IPS DF 19.7 (cell line): ENCODE measurements at places on chromosomes 3 and 15.

DNA sequence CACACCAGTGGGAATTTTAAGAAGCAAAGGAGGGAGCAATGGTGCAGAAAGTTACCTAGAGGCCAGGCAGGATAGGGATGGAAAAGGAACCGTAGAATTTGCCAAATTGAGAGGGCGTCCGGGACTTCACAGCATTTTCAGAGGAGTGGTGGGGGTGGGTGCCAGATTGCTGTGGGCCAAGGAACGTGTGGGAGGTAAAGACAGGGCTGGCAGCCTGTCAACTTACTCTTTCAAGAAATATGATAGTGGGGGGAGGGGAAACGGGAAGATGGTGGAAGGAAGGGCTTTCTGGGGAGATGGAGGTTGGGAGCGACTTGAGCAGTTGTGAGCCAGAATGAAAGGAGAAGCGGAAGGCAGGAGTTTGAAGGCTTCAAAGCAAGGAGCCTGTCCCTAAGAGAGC, 1.4 kb upstream of the SLC6A11 start:
- DNase-seq = no peak

GRCh38 chr3:133124511-133124910, 86.3 kb downstream of the TMEM108 start:
- DNase-seq = no peak

DNA sequence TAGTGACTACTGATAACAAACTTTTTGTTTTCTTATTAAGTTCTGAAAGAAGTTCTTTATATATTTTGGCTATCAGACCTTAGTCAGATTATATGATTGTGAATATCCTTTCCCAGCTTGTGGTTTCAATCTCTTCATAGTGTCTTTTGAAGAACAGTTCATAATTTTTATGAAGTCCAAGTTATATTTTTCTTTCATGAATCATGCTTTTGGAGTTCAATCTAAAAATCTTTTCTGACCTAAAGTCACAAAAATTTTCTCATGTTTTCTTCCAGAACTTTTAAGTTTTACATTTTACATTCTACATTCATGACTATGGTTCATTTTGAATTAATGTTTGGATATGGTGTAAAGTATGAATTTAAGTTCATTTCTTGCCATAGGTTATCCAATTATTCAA, 34.2 kb upstream of the OCA2 start:
- DNase-seq = no peak

GRCh38 chr3:39420543-39420942, 14.0 kb downstream of the RPSA start:
- no peak for DNase-seq

DNA sequence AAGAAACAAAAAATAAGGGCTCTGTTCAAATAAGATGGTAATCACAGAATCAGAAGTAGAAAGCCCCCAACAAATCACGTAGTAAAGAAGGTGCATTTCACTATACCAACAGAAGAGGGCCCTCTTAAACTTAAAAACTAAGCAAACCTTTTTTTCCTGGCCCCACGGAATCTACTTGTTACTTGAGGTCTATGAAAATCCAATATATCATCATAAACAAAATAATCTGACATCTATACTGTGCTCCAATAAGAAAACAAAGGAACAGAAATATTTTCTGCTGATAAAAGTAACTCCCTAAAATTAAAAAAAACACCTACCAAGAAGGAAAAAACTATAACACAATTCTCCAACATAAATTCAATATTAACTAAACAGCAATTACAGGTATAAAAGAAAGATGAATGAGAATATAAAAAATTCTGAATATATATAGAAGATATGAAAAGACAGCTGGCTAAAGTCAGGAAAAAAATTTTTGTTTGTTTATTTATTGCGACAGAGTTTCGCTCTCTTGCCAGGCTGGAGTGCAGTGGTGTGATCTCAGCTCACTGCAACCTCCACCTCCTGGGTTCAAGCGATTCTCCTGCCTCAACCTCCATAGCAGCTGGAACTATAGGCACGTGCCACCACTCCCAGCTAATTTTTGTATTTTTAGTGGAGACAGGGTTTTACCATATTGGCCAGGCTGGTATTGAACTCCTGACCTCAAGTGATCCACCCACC, 81.8 kb downstream of the CLASP2 start:
- DNase-seq = peak; percentile 7

DNA sequence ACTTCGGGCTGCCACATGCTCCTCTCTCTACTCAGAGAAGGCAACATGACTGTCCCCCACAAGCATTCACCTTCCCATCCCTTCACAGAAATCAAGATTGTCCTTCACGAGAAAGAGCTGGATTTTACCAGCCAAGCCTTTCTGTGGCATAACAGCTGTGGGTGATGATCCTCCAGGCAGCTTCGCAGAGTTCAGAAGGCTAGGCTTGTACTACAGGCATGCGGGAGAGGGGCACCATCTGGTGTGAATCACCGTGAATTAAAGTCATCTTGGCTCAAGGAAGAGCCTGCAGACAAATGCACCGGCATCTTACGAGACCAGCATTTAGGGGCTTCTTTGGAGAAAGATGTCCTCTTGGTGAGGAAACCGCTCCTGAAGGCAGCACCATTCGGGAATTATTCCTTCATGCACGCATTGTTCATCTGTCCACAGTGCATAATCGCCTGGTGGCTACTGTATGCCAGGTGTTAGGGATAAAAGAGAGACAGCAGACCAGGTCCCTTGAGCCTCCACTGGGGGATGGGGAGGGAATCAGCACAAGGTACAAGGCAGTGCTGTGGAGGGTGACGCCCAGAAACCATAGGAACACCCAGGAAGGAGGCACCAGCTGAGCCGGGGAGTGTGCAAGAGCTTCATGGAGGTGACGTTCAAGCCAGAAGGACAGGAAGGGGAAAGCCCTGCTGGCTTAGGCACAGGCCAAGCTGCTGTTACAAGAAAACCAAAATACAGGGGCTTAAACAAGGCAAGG, 108.6 kb downstream of the TMEM266 start:
- DNase-seq = no peak

- no peak for DNase-seq
Measured at GRCh38 chr3:46348823-46349482, 5.0 kb upstream of the CCR2 start.

GRCh38 chr3:17577796-17578520, 164.5 kb downstream of the TBC1D5 start:
- DNase-seq = no peak

DNA sequence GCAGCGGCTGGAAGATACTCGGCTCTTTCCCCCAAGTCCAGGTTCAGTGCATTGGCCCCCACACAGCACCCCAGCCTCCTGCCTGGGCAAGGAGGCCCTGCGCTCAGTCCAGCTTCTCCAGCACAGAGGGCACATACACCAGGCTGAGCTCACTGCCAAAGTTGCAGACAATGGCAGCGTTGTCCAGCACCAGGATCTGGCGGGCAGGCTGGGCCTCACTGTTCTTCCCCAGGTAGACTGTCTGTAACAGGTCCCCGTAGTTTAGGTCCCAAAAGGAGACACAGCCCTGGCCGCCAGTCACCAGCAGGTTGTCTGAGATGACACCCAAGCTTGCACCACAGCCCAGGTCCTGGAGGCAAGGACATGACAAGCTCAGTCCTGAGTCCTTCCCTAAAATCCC, 32.9 kb downstream of the PTPN23 start:
- DNase-seq = no peak

DNA sequence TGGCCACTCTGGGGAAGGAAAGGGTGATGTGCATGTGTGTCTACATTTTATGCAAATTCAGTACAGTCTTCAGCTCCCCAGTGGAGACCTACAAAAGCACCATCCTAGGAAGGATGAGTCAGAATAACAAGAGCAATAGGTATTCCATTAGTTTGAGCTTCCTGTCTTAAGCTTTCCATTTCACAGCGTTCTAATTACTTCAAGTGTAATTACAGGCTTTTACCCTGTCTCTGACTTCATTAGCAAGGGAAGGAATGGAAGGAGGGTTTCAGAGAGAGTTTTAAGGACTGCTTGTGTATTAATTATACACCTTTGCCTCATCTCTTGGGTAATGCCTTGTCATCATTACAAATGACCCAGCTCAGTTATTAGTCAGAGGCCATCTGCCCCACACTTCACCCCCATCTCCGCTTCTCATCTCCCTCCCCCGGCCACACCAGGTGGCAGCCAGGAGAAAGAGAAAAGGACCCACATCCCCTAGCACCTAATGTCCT, 202.8 kb upstream of the MRPL3 start:
- DNase-seq = peak; percentile 45

- DNase-seq = no peak
Measured at GRCh38 chr3:45992821-45993221, 2.8 kb downstream of the FYCO1 start.

DNA sequence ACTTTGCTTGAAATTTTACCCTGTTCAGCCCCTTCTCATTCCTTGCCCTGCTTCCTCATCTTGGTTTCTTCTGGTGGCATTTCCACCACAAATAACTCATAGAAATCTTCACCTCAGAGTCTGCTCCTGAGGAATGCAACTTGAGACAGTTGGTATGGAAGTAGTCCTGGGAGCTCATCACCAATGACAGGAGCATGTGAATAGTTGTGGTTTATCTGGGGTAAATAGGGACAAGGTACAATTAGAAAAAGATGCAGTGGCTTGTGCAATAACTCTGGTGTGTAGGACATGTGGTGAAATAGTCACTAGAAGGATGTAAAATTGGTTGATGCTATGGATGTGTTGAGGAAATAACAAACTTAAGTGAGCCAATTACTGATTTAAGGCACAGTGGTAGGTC, 72.7 kb upstream of the CHRNA7 start:
- DNase-seq = no peak

- DNase-seq = no peak
Measured at GRCh38 chr3:131778526-131778925, 256.3 kb downstream of the CPNE4 start.

GRCh38 chr3:171809861-171810628, at the start of gene PLD1:
TSS of gene PLD1 (minus strand) at chr3:171810483. CDS start at chr3:171738051, 72,432 bp downstream.
- DNase-seq = no peak

GRCh38 chr3:182962166-182962565, 18.2 kb downstream of the DCUN1D1 start:
- DNase-seq = no peak

- no peak for DNase-seq
Measured at GRCh38 chr3:177461765-177462164, 264.5 kb upstream of the TBL1XR1 start.

GRCh38 chr3:197802779-197803459, 11.9 kb downstream of the LRCH3 start:
- DNase-seq = no peak

DNA sequence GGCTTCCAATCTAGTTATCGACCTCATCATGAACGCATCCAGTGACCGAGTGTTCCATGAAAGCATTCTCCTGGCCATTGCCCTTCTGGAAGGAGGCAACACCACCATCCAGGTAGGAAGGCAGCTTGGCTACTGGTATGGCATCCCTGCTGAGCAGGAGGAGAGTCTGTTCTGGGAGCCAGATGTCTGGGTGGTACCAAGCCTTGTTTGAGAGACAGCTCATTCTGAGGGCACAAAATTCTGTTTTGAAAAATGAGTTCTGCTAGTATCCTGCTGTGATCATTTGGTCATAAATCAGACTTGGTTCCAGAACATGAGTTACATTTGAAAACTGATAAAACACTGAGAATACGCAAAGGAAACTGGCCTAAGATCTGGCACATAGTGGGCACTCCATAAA, 242.1 kb downstream of the ITPR1 start:
- no peak for DNase-seq

GRCh38 chr15:63351170-63351569, 30.5 kb downstream of the CA12 start:
- DNase-seq = no peak

DNA sequence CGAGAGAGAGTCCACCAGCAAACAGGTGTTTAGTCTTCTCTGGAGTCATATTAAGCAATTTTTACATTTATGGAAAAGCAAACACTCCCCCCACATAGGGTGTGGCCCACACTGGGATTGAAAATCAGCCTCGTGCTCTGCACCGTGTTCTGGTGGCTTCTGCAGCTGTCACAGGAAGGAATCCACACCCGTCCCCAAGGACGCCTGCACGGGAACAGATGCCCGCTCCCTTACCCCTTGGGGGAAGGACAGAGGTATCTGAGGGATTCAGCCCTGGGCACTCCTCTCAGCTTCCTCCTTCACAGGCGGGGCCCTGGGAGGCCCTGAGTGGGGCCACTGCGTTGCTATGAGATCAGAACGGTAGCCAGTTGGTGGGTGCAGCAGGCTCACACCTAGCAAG, 27.8 kb downstream of the LIPC start:
- DNase-seq = no peak

DNA sequence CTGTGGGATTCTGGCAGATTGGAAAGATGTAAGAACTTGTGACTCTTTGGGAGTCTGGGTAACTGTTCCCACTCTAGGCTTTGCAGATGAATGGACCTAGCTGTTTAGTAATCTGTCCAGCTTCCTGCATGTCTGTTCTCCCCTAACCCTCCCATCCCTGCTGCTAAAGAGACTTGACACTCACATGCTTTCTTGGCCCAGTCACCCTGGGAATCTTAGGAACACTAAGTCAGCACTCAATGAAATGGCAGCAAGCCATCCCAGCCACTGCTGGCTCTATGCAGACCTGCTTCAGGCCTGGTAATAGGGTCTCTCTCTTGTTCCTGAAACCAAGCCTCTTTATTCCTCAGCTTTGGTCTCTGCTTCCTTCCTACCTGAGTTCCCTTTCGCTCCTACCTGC, 63.7 kb upstream of the THSD4 start:
- no peak for DNase-seq

DNA sequence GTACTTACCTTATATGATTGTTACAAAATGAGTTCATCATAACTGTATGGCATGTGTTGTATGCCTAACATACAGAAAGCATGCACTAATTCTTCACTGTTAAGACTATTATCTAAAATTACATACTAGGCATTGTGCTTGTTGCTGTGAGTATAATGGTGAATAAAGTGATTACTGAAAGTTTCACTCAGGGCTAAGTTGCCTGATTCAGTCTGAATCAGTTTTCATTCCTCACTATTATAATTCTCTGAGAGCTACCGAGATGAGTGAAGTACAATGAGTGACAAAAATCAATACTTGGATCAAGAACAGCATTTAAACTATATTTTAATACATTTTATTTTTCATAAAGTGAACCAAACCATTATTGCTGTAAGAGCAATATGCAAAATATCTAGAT, 7.5 kb upstream of the GCSAM start:
- no peak for DNase-seq

DNA sequence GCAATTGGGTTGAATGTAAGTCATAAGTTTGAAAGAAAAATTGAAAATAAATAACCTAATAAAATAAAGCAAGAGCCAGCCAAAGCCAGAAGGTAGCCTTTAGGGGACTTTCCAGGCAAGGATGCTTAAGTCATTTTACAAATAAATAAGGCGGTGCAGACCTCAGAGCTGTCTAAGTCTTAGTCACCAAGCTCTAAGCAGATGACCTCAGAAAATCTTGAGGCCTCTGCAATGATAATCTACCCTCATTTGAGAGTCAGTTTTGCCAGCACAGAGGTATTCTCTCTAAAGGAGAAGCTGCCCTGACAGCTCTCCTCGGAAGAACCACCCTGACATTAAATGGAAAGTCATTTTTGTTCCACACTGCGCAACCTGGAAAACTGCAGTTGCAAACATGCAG, 113.9 kb downstream of the OXNAD1 start:
- DNase-seq = no peak

DNA sequence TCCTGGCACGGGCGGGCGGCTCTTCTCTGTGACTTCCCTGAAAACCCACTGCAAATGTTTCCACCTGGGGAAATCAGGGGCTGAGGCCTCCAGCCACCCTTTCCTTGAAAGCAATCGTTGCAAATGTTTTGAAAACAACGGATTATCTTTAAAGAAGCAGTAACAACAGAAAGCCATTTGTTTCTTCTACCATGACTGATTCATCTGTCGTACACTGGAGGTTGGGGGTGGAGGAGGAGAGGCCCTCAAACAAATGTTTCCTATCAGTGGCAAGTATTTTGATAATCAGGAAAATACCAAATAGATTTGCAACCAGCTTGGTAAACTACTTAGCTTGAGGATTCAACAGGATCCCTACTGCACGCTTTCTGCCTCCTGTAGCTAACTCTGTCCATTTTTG, 114.9 kb downstream of the PDZRN3 start:
- DNase-seq = no peak
